ENCODE measurements at places on chromosomes 13 and 19.
A peak's percentile ranks its signal among the peaks of the same experiment; 100 is the strongest.

- H3K4me3 ChIP-seq = no peak overlapping the region
- H3K4me1 ChIP-seq = no peaks in the 10 kb centered on the region
- H3K36me3 ChIP-seq = no peaks in the 10 kb centered on the region
- no peaks in the 10 kb centered on the region for H3K27me3 ChIP-seq
- no peak for DNase-seq
- H3K27ac ChIP-seq = no peak overlapping the region
These were observed 76.6 kb upstream of the PCDH9 start for GRCh38 chr13:67306742-67307141.

GRCh38 chr19:54704928-54705327 is 19.3 kb upstream of the KIR3DL3 start:
- no peak overlapping the region for H3K27ac ChIP-seq
- H3K36me3 ChIP-seq = no peaks in the 10 kb centered on the region
- H3K4me1 ChIP-seq = peaks cover 10% of the 10 kb centered on the region
- DNase-seq = no peak

GRCh38 chr13:91308299-91308698 is 39.2 kb upstream of the MIR17HG start:
- no peaks in the 10 kb centered on the region for H3K36me3 ChIP-seq
- H3K4me3 ChIP-seq = no peak overlapping the region
- no peak overlapping the region for H3K27ac ChIP-seq
- H3K27me3 ChIP-seq = peaks cover 8% of the 10 kb centered on the region
- peak; percentile 19 for DNase-seq

GRCh38 chr19:33905473-33905936 is 108.8 kb downstream of the KCTD15 start:
- no peak overlapping the region for H3K27ac ChIP-seq
- H3K4me1 ChIP-seq = peaks cover 15% of the 10 kb centered on the region
- H3K36me3 ChIP-seq = no peaks in the 10 kb centered on the region
- H3K4me3 ChIP-seq = peak overlapping the region; percentile 12
- peaks cover 58% of the 10 kb centered on the region for H3K27me3 ChIP-seq
- DNase-seq = no peak

DNA sequence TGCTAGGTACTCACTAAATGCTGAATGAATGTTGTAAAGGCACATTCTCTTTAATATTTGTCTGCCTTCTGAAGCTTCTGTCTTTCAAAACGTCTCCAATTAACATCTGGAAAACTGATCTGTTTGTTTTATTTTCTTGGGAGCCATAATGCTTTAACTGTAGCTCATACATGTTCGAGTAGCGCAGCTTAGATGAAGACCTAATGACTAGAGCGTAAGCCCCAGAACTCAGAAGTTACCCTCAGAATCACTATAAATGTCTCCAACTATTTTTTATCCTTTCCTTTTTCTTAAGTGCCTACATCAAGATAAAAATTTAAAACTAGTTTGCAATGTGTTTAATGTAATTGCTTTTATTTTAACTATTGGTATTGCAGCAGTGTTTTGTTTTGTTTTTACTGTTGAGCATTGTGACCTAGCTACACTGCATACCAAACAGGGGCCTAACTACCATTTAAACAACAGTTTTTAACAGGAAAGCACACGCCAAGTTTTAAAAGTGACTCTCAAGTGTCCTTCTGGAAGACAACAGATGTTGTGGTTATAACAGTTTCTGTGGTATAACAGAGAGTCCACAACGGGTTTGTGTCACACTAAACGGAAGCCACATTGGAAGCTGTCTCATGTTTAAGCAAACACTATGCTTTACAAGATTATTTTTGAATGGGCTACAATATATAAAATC is 42.0 kb downstream of the MRPL57 start:
- no peaks in the 10 kb centered on the region for H3K27me3 ChIP-seq
- H3K36me3 ChIP-seq = no peaks in the 10 kb centered on the region
- DNase-seq = no peak
- H3K4me3 ChIP-seq = no peak overlapping the region
- H3K4me1 ChIP-seq = peaks cover 5% of the 10 kb centered on the region
- H3K27ac ChIP-seq = no peak overlapping the region
